GM18507 (cell line): ENCODE measurements at places on chromosomes 2 and 18.

- no peak for DNase-seq
Observed at GRCh38 chr18:26532367-26533340, 15.7 kb downstream of the KCTD1 start.

- no peak for DNase-seq
Observed at GRCh38 chr2:122703676-122704075, 948.2 kb downstream of the TSN start.

DNA sequence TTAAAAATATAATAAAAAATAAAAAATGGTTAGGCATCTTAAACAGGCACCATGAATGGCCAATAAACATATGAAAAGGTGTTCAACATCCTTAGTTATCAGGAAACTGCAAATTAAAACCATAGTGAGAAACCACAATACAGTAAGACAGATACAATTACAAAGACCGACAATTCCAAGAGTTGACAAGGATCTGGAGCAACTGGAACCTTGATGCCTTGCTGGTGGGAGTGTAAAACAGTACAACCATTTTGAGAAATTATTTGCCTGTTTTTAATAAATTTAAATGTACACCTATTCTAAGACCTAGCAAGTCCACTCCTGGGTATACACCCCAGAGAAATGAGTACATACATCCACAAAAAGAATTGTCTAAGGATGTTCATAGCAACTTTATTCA lies 49.1 kb downstream of the NGEF start:
- no peak for DNase-seq

DNA sequence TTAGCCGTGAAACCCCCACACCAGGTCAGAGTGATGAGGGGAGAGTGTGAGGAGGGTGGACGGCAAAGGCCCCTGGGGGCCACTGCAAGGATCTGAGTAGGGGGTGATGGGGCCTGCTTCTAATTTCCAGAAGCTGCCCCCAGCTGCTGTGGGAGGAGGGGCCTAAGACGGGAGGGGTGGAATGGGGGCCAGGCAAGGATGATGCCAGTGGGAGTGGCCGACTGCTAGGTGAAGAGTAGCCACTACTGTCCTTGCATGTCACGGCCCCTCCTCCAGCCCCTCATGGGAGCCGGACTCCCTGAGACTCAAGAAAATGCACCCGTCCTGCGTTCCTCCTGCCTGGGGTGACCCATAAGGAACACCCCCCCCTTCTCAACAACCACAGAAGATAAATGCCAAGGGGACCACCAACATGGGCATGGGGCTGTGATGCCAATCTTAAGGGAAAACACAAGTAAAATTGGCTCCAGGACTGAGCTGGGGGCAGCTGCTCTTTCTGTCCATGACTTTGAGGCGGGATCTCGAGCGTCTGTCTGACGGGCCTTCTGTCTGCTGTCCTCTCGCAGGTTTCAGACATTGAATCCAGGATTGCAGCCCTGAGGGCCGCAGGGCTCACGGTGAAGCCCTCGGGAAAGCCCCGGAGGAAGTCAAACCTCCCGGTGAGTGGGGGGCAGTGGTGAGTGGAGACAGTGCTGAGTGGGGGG lies 24.2 kb upstream of the PRLH start:
- no peak for DNase-seq

DNA sequence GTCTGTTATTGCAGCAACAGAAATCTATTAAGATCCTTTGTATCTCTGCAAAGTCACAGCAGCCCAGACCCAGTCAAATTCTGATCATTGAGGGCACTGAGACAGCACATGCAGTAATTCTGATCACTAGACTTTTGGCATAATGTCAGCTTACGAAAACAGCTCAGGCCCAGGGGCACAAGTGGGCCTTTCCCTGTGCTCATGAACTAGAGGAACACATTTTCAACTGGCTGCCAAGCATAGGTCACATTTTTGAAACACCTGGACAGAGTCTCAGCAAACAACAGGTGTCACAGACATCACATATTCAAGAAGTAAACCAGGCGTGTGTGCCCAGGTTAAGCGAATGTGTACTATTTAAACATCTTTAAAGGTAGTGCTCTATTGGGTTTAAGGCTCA lies 13.7 kb downstream of the DOCK10 start:
- no peak for DNase-seq

DNA sequence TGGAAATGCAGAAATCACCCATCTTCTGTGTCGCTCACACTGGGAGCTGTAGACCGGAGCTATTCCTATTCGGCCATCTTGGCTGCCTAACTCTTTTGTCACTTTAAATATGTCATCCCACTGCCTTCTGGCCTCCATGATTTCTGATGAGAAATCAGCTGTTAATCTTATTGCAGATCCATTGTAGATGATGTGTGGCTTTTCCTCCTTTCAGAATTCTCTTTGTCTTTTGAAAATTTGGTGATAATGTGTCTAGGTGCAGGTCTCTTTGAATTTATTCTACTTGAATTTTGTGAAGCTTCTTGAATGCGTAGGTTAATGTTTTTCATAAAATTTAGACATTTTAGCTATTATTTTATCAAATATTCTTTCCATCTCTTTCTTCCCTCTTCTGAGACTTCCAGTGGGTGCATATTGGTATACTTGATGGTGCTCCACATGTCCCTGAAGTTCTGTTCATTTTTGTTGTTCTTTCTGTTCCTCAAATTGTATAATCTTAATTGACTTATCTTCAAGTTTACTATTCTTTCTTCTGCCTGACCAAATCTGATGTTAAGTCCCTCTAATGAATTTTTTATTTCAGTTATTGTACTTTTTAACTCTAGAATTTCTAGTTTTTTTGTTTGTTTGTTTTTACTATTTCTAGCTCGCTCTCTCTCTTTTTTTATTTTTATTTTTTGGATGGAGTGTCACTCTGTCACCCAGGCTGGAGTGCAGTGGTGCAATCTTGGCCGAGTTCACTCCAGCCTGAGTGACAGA lies 90.8 kb upstream of the DLX2 start:
- no peak for DNase-seq

DNA sequence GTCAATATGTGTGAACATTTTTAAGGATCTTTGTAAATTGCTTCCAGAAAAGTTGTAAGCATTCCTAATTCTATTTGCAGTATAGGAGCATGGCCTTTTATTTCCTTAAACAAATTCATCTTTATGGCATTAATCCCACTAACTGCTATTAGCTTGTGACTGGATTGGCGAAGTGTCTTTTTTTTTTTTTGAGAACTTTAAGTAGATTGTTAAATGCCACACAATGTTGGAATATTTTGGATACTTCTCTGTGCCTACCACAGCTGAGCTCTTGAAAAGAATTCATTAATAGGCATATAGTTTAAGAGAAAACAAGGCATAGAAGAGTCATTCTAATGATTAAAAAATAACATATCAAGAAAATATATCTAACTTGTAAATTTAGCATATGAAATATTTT lies 129.7 kb downstream of the LAMA3 start:
- DNase-seq = no peak

GRCh38 chr18:25553631-25554263 lies 201.8 kb upstream of the ZNF521 start:
- no peak for DNase-seq

DNA sequence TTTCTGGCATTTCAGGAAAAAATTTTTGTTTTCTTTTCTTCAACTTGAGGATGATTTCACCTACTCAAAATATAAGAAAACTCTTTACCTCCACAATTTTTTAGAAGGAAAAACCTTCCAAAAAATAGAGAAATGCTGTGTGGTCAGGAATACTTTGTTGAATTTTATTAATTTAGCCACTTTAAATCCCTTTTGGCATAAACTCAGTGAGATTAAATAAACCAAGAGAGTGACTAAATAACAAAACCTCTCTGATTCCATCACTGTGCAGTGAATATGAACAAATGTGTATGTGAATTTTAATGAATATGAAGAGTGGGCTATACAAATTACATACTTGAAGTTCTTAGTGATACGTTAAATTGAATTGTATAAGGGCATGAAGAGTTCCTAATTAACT lies 25.8 kb upstream of the CYTIP start:
- DNase-seq = no peak

DNA sequence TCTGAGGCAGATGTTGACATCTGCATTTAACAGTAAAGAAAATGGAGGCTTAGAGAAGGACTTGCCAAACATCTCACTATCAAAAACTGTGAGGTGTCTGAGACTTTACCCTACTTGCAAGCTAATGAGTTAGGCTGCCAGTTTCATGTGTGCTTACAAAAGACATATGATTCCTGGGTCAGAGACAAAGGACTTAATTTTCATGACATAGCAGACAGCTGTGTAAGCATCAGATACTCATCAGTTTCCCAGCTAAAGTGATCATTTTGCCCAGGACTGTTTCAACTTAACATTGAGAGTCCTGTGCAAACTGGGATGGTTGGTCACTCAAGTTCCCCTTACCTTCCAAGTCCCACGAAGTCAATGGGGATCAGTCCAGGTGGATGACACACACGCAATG lies 18.9 kb upstream of the DAPL1 start:
- DNase-seq = no peak

GRCh38 chr2:59726228-59727120 lies 827.0 kb downstream of the BCL11A start:
- no peak for DNase-seq

GRCh38 chr2:215787565-215788178 lies 225.7 kb downstream of the MREG start:
- no peak for DNase-seq

- DNase-seq = no peak
Observed at GRCh38 chr2:44038277-44038676, 42.5 kb upstream of the LRPPRC start.

DNA sequence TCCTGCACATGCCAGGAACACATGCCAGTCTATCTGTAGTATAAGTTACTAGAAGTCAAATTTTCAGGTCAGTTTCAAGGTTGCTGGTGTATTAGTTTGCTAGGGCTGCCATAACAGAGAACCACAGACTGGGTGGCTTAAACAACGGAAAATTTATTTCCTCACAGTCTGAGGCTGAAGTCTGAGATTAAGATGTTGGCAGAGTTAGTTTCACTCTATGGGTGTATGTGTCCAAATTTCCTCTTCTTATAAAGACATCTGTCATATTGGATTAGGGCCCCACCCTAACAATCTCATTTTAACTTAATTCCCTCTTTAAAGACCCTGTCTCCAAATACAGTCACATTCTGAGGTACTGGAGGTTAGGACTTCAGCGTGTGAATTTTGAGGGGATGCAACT lies 26.5 kb downstream of the B3GNT7 start:
- DNase-seq = no peak

DNA sequence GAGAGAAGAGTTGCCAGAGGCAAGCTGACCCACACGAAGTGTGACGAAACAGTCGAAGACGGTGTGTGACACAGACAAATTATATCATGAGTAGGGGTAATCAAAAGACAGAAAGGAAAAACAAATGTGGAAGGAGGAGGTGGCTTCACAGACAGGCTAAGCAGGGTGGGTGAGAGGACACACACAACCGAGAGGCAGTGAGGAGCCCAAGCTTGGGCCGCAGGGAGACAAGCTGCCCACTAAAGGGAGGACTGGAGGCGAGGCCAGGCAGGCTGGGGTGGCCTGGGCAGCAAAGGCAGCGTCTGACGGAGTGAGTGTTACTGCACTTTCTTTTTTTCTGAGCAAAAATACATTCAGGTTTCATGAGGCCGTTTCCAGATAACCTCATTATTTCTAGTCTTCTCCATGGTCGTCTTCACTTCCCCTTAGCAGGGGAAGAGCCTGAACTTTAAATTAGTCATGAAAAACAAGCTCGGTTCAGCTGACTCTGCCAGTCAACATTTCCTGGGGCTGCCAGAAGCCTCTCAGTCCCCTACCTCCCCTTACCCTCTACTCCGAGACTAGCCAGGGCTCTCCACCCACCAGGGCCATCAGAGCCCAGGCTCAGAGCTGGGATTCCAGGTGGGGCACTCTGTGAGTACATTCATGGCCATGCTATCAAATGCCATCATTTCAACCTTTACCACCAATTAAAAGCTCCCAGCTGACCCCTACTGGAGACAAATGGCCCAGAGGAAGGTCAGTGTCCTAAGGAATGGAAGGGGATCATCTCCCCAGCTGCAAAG lies 13.8 kb upstream of the ZFP36L2 start:
- DNase-seq = no peak

DNA sequence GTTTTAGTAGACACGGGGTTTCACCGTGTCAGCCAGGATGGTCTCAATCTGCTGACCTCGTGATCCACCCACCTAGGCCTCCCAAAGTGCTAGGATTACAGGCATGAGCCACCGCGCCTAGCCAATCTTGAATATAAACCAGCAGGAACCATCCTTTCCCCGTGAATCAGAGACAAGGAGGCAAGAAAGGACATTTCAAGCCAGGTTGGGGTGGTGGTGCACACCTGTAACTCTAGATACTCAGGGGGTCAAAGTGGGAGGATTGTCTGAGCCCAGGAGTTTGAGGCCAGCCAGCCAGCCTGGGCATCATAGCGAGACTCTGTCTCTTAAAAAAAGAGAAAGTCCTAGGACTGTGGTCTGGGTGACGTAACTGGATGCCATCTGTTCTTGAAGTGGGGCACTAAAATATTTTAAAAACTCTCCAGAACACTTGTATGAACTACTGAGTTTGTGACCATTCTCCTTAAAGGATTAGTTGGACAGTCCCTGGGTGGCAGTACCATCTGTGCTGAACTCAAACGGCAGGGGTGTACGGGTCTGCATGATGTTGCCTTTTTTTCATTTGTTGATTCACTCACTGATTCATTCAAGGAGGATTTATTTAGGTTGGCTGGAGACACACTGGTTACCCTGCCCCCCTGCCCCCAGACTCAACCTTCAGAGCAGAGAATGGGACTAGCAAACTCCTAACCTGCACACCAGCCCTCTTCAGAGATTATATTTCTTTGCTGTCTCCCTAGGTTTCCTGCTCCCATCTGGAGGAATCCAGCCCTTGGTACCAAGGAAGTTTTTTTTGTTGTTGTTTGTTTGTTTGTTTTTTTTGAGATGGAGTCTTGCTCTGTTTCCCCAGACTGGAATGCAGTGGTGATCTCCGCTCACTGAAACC lies 2.9 kb upstream of the TLX2 start:
- DNase-seq = no peak

DNA sequence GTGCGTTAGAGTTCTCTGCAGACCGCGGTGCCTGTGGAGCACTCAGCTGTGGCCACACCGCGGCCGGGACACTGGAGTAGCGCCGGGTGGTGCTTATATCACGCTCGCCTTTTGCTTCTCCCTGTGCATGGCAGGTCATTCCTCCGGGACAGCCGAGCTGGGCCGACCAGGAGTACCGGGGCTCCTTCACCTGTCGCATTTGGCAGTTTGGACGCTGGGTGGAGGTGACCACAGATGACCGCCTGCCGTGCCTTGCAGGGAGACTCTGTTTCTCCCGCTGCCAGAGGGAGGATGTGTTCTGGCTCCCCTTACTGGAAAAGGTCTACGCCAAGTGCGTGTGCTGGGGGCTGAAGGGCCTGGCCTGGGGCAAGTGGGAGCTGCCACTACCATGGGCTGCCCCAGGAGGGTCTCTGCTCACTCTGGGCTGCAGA lies 4.2 kb downstream of the CAPN10 start:
- DNase-seq = no peak

GRCh38 chr2:102619414-102620319 lies at the start of gene SLC9A2:
Gene SLC9A2 (plus strand): TSS chr2:102619553. CDS start chr2:102619849, 296 bp downstream.
- no peak for DNase-seq

GRCh38 chr2:236085211-236085610 lies 83.0 kb downstream of the GBX2 start:
- DNase-seq = no peak

- no peak for DNase-seq
Observed at GRCh38 chr2:80256782-80257167, 47.8 kb downstream of the LRRTM1 start.

- no peak for DNase-seq
Observed at GRCh38 chr18:75660932-75661331, 233.4 kb upstream of the SMIM21 start.
